Kidney (tissue), 22 donors: ENCODE measurements at places on chromosomes 3 and 15.

DNA sequence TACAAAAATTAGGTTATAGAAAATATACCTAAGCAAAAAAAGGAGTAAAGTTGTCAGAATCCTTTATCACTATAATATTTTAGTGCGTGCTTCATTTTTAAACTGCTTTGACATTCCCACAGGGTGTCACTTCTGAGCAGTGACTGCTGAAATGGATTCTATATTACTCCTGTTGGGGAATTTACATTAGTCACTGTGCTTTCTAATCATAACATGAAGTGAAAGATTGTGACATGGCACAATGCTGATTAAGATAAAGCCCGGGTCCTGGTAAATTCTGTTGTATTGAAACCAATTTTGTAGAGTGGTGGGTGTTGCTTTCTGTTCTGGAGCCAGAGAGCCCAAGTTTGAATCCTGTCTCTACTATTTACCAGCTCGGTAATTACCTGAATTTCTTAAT is 36.4 kb upstream of the EHHADH start:
- DNase-seq, result no peak

DNA sequence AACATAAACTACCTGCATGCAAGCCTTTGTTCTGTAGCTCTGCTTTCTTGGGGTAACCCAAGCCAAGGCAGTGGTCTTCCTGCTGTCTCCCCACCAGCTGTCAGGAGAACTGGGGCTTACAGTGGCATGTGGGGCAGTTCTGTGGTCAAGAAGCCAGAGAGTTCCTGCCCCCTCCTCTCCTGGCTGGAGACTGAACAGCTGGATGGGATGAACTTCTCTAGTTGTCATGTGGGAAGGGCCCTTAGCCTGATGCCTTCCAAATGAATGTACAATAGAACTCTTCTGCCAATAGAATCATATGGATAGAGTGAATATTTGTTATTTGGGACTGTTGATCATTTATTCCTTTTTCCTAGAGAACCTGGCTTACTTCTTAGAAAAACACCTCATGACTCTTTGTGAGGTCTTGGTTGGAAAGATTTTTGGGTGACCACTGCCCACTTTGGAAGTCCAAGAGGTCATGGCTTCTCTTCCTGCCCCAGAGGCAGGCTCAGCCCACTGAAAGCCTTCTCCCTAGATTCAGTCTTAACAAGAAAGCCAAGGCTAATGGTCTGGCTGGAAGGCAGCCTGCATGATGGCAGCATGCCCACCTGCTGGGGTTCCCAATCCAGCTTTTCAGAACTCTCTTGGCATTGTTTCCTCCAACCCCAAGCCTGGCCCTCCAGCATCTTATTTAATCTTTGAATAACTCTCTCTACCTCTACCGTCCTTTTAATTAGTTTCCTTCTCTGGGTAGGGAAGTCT is 462.9 kb upstream of the PROK2 start:
- DNase-seq, result no peak

GRCh38 chr15:96125721-96126415 is 204.6 kb upstream of the NR2F2 start:
- DNase-seq, result no peak

GRCh38 chr3:134111616-134112015 is 81.9 kb upstream of the SLCO2A1 start:
- DNase-seq, result no peak

- DNase-seq, result peak; percentile 45
Observed at GRCh38 chr3:25973122-25973521, 183.2 kb downstream of the OXSM start.

DNA sequence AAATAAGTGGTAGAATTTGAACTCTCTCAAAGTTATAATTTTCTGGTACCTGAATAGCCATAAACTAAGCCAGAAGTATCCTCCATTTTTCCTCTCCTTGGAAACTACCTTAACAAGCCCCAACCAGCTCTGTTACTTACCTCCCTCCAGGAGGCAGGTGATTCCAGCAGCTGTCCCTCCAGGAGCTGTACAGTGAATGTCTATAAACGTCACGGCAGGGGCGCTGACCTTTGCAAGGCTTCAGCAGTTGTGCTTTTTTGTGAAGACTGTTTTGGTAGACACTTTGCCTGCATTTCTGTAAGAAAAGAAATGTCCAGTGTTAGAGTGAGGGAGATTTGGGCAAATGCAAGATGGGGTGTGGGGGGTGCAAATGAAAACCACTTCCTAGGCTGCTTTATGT is 67.2 kb downstream of the LEO1 start:
- no peak for DNase-seq

DNA sequence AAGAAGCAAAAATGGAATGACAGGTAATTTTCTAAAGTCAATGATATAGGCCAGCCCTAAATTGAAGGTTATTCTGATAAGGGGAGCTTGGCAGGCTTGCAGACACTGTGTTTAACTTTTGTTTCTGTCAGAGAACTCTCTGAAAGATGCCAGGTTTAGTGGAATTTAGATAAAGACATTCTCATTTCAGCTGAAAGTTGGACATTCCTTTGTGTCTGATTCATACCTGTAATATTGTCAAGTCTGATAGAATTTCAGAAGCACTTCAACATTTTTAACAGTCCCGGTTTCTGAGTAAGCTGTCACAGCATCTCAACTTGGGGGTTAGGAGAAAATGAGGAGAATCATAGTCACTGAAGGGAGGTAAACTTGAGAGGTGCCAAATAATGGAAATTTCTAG is 84.0 kb downstream of the DIPK2A start:
- DNase-seq, result no peak

DNA sequence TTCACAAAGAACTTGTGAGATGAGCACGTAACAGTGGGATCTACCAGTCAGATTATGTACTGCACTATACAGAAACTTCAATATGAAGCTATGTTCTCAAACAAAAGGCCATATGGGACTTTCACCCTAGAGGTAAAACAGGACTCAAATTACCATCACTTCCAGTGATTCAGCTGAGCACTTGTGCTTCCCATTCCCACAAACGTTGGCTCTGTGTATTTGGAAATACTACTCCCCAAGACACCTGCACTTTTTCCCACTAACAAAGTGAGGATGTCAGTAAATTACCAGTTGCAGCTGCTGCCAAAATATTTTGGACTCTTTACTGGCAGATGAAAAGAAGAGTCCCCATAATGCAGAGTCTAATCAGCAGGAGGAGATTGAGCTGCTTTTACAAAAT is 1570.1 kb downstream of the SI start:
- no peak for DNase-seq

DNA sequence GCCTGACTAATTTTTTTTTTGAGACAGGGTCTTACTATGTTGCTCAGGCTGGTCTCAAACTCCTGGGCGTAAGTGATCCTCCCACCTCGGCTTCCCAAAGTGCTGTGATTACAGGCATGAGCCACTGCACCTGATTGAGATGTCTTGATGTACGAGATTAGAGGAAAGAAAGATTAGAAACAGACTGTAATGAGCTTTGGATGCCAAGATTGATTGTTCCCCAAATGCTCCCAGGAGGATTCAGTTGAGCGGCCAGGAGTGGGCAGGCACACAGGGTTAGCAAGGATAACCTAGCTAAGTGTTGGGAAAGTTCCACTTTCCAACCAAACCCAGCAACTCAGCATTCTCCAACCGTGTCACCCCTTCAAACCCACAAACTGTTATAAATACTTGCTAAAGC is 63.7 kb downstream of the SRGAP3 start:
- no peak for DNase-seq

GRCh38 chr3:170058127-170058526 is 20.3 kb downstream of the GPR160 start:
- no peak for DNase-seq

DNA sequence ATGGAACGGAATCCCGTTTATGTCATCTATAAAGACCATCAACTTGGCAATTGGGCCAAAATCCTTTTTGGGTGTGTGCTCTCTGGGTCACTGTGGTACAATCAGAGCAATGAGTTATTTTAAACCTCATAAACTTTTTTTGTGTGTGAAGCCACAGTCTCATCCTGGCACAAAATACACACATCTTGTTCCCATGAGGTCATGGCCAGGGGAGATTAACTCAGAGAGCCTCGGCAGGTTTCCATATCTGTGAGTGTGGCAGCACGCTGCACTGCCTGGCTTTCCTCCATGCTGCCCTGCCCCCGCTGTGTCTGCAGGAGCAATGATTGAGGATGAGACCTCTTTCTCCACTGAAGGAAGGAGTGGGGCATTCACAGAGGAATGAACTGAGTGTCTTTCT is 54.0 kb upstream of the DLG1 start:
- no peak for DNase-seq

GRCh38 chr3:41318520-41318919 is 119.2 kb downstream of the CTNNB1 start:
- DNase-seq, result no peak

- DNase-seq, result no peak
Observed at GRCh38 chr3:147737376-147737775, 328.2 kb downstream of the ZIC1 start.

GRCh38 chr3:16807391-16807790 is 77.4 kb upstream of the PLCL2 start:
- DNase-seq, result no peak

GRCh38 chr15:45306105-45306504 is 54.1 kb downstream of the SLC28A2 start:
- no peak for DNase-seq

DNA sequence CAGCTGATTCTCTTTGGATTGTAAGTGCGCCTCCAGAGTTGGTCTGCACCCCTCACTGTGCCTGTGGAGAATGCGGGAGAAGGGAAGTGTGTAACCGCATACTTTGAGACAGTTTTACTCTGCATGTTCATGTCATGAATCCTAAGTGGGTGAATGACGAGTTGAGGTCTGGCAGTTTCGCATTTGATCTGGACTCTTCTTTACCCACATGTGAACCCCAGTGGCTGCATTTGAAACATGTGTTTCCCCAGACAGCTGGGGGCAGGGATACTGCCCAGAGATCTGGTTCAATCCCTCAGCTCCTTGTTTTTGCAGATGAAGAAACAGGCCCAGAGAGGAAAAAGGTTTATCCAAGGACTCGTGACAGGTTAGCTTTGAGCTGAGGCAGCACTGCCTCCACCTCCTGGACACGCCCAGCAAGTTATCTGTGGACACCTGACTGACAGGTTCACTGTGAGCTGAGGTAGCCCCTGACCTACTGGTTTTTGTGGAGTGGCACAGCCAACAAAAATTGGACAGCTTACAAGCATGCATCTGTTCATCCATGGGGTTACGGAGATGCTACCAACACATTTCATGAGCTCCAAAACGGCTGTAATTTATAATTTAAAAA is 207.3 kb downstream of the XXYLT1 start:
- DNase-seq, result peak; percentile 52

GRCh38 chr3:23740517-23740965 is 65.2 kb upstream of the UBE2E1 start:
- DNase-seq, result no peak

- DNase-seq, result no peak
Observed at GRCh38 chr3:32817257-32817557, 590 bp upstream of the TRIM71 start.

- peak; percentile 93 for DNase-seq
Observed at GRCh38 chr15:38130740-38131498, 121.7 kb upstream of the SPRED1 start.

DNA sequence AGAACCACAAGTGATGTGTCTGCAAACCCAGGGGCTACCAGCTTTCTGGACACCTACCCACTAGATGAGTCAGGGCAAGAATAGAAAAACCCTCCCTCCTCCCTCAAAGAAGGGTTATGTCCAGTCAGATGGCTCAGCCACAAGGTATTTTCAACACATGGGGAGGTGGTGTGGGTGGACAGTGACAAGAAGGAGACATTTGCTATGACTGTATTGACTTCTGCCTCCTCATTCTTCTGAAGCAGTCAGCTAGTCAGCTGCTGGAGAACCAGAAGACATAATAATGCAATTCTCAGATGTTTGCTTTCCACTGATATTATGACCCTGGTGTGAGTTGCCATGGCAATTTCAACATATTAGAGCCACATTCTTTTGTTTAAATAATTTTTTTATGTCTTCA is 66.7 kb upstream of the GOLGA8B start:
- peak; percentile 2 for DNase-seq

DNA sequence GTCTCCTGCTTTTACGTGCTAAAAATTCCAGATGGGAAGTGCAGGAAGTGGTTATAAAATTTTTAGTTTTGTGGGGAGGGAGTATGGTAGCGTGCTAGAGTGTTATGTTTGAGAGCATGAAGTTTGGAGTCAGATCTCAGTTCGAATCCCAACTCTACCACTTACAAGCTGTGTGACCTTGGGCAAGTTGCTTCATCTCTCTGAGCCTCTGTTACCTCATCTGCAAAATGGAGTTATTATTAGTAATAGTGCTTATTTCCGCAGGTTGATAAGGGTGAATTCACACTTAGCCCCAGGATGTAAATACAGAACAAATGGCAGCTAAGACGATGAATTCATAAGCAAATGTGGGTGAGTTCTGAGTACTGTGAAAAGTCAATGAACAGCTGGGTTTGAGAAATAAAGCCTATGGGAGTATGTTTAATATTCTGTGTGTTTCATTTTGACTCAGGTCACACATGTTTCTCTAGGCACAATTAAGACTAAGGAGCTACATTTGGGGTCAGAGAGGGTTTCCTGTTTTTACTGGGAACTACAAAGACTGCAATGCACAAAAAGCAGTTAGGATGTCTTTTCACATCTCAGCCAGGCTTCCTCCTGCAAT is 73.1 kb upstream of the FEZF2 start:
- DNase-seq, result no peak

- DNase-seq, result no peak
Observed at GRCh38 chr3:106839576-106840280, 537.5 kb upstream of the CCDC54 start.

- no peak for DNase-seq
Observed at GRCh38 chr3:150495563-150496168, 50.6 kb downstream of the SERP1 start.
